ENCODE measurements at places on chromosomes 3 and 15. TPM values are rescaled to one million over a fixed set of nuclear protein-coding genes. Genes with fewer than 3 reads are reported as not detected.

Gene SCG5
- 0.54 TPM for polyA plus RNA-seq

Gene FSD2
- 29.8 TPM for polyA plus RNA-seq

DNA sequence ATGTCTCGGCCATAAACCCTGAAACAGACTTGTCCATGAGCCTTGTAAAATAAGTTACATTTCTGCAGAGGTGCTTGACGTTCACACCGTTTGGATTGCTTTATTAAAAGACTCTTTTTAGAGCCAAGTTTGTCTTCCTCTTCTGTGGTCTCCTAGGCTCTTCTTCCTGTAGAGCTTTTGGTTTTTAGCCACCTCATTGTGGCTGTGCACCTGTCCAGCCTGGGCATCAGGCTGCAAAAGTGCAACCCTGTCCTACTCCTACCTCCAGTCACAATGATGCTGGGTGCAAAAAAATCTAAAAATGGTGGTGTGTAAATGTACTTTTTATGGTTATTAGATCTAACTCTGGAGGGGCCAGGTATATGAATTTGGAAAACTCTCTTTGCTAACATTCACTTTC is 2.8 kb upstream of the RIOX2 start:
- DNase-seq = no peak

GRCh38 chr15:67832031-67832551 is 6.8 kb downstream of the SKOR1 start:
- no peak for DNase-seq

GRCh38 chr3:152073267-152073666 is 195.5 kb upstream of the MBNL1 start:
- DNase-seq = no peak

DNA sequence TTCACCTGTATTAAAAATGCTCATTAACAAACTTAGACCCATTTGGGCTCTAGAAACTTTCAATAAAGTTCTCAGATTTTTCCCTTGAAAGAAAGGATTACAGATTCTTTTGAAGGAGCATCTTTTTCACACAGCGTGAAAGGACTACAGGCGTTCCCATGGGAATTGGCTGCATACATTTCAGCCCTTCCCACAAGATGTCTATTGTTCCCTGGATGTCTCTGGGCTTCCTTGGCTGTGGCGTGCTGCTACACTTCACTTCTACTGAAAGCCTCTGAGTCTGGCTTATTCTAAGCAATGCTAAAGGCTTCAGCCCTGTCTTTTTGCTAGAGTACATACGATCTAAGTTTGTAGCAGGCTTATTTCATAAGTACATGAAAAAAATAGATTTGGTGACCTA is 1.4 kb downstream of the VEPH1 start:
- DNase-seq = no peak

- DNase-seq = no peak
These were observed 1.1 kb upstream of the NLGN1 start for GRCh38 chr3:173396191-173397041.
